ENCODE measurements at places on chromosomes 7 and 10.

GRCh38 chr7:86968618-86969017, 90.8 kb downstream of the ELAPOR2 start:
- DNase-seq = no peak

GRCh38 chr7:27746486-27746885, 6.5 kb downstream of the TAX1BP1 start:
- DNase-seq = no peak

DNA sequence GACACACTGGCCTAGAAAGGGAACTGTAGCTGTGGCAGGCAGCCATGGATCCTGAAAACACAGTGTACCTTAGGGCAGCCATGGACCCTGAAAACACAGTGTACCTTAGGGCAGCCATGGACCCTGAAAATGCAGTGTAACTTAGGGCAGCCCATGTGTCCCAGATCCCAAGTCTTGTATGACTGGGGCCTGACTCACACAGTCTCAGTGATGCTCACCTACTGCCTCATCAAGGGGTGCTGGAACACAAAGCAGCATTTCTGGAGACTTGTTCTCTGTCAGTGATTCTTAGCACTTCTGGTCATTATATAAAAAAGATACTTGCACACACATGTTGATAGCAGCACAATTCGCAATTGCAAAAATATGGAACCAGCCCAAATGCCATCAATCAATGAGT, 70.2 kb upstream of the LAMB4 start:
- DNase-seq = no peak

GRCh38 chr10:75438275-75438674, 6.9 kb downstream of the LRMDA start:
- no peak for DNase-seq

- no peak for DNase-seq
These were observed 148.6 kb downstream of the PPP1R3A start for GRCh38 chr7:113770146-113770738.

DNA sequence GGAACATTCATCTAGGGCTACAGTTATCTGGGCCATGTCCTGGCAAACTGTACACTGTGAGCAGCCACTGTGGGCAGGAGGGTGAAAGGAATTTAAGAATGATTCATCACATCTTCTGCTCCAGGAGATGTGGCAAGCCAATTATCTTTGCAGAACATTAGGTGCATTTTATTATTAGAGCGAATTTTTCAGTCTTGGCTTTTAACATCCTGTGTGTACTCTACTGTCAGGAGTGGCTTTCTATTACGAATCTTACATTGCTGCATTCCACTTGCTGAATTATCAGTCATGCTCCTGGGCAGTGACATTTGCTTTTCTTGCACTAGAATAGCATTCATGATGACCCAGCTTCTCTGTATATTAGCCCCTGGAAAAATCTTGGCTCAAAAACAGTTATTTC, 109.2 kb upstream of the TARP start:
- DNase-seq = no peak

GRCh38 chr10:69119896-69120295, 4.1 kb upstream of the VPS26A start:
- DNase-seq = no peak

DNA sequence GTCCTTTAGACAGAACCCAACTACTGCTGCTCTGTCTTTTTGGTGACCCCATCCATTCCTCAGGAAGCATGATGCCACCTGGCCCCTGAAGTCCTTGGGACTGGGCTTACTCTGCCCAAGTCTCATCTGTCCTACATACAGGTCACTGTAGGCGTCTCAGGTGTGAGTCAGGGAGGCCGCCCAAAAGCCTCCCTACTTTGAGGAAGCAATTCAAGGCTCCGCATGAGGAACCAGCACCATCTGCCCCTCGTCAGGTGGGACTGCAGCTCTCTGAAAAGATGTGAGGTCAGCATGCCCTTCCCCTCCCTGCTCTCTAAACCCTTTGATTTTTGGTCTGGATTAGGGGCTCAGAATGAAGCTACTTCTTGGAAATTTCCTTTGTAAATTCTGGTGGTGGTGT, 354.8 kb downstream of the CXCL12 start:
- no peak for DNase-seq

- DNase-seq = no peak
These were observed 10.3 kb downstream of the GRID1 start for GRCh38 chr10:86356296-86356695.

DNA sequence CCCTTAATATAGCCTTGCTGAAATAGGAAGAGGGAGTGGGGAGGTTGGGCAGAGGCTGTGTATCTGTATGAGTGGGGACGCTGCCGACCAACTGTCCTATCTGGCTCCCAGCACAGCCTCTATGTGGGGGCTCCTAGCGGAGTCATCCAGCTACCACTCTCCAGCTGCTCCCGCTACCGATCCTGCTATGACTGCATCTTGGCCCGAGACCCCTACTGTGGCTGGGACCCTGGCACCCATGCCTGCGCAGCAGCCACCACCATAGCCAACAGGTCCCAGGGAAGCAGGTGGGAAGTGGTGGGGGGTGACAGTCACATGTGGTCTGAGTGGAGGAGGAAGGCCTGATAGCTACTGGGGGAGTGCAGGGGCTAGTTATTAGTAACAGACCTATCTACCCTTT, 6.6 kb downstream of the MRPL43 start:
- no peak for DNase-seq

GRCh38 chr10:131433568-131433967, 122.0 kb upstream of the TCERG1L start:
- DNase-seq = no peak
